Activated CD4-positive, alpha-beta T cell treated with anti-CD3 and anti-CD28 coated beads for 36 hours (primary cell): ENCODE measurements at places on chromosomes 4 and X. TPM values are rescaled to one million over a fixed set of nuclear protein-coding genes. Genes with fewer than 3 reads are reported as not detected.

- peak; percentile 88 for DNase-seq
Observed at GRCh38 chr4:6327220-6327917, 57.7 kb downstream of the WFS1 start.

GRCh38 chr4:40750461-40751258, 905 bp downstream of the NSUN7 start:
- DNase-seq, result no peak

DNA sequence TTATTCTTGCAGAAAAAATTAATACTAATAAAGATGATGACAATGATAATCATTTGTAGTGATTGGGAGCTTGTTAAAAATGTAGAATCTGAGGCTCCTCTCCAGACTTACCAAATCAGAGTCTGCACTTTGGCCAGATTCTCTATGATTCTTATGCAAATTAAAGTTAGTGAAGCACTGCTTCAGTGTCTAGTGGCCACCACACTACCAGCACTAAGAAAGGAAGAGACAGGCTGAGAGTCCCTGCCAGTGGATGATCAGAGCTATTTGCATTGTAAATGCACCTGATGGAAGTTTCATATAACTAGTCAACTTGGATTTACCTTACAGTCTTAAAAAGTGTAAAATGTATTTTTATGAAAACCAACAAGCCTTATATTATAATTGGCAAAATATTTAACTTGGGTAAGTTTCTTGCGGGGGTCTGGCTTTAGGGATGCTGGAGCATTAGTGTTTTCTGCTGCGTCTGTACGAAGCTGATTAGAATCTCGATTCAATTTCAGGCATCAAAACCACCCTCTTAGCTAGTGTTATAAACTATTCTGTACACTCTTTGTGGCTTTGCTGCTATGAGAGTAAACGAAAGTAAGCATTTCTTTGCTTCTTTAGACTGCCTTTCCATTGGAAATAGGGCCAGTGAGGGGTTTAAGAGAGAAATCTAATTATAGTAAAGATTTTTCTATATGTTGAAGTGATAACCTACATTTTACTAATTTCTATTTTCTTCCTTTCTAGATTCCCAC, 114.1 kb downstream of the TLL1 start:
- no peak for DNase-seq

- DNase-seq, result no peak
Observed at GRCh38 chr4:125649452-125649851, 334.7 kb downstream of the FAT4 start.

Gene RXFP1
- not detected for total RNA-seq

GRCh38 chrX:111460607-111461006, 48.6 kb upstream of the DCX start:
- no peak for DNase-seq
